ENCODE measurements at places on chromosomes 7 and 10.

GRCh38 chr7:137877027-137877675 lies 30.4 kb upstream of the DGKI start:
- DNase-seq, result no peak

- DNase-seq, result peak; percentile 34
These were observed 46.3 kb downstream of the MYOF start for GRCh38 chr10:93435621-93436397.

DNA sequence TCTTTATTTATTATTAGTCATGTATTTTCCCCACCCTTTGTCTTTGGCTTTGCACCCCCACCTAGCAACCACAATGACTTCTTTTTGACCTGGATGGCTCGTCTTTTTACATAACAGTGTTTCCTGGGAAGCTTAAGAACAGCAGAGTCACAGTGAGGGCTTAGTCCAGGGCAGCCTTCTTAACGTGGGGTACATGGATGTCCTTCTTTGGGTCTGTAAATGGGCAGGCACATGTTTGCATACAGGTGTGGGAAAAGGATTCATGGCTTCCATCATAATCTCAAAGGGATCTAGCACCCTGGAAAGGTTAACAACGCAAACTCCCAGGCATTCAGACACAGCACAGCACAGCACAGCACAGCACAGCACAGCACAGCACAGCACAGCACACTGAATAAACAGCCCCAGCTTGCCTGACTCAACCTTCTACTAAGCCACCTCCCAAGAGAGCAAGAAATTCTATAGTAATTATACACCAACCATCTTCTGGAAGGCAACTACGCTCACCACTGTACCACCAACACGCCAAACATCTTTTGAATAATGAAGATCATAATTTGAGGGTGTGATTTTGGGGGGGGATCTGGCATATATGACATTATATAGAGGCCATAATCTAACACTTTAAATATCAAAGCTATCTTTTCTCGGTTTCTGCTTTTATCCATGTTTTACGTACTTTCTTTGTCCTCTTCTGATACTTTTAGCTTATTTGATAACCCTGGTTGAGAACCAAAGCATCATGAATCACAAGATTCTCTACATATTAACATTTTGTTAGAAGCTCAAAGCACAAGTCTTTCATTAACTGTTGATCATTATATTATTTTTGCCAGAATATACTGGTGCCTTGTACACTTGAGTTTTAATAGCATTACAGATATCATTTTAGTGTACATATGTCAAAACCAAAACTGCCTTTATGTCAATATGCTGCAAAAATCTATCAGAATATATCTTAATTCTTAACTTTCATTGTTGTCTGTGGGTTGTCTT lies 177.2 kb upstream of the KLF14 start:
- DNase-seq, result no peak

- no peak for DNase-seq
These were observed 9.9 kb downstream of the ARHGAP22 start for GRCh38 chr10:48594803-48595538.

- DNase-seq, result peak; percentile 20
These were observed 138.9 kb downstream of the NOC3L start for GRCh38 chr10:94223702-94224370.

- no peak for DNase-seq
These were observed 5.9 kb upstream of the UTF1 start for GRCh38 chr10:133224076-133224475.

- no peak for DNase-seq
These were observed 77.8 kb downstream of the CUBN start for GRCh38 chr10:17051851-17052250.

DNA sequence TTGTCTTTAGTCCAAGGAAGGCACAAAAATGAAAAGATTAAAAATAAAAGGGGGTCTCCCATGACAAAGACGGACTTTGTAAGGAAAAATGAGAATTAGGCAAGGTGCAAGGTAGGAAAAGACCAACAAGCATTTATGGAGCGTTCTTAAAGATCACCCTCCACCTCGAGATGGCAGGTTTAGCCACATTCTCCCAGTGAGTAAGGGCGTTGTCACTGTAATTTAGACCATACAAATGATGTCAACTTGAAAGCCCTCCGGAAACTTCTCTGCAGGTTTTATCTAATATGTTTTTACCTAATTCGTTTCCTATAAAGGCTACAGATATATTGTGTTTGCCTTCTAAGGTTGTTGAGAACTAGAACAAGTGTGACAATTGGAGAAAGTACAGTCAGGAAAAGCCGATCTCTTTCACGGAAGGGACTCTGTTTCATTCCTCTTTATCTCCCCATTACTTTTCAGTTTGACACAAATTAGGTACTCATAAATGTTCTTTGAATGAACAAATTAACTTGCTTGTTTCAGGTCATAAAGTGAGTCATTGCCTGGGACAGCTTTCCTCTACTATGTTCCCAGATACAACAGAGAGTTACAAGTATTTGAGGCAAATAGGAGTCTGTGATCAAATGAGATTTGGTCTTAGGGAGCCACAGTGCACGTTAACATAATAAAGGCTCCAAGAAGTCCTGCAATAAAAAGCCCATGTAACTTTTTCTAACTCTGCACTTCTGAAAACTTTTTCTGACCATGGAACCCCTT lies 102.6 kb upstream of the HABP2 start:
- DNase-seq, result no peak

DNA sequence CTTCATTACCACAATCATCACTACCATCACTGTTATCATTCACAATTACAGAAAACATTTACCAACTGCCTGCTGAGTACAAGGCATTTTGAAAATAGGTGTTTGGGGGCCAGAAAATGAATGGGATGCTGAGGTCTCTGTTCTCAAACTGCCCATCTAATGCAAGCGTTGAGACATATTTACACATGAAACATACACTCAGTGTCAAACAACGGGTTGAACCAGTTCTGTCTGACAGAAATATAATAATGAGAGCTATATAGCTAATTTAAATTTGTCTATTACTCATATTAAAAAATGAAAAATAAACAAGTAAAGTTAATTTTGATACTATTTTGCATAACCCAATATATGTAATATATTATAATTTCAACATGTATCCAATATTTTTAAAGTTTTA lies 303.1 kb downstream of the KCNMA1 start:
- DNase-seq, result no peak

GRCh38 chr10:131027256-131027655 lies 284.3 kb downstream of the TCERG1L start:
- DNase-seq, result no peak

DNA sequence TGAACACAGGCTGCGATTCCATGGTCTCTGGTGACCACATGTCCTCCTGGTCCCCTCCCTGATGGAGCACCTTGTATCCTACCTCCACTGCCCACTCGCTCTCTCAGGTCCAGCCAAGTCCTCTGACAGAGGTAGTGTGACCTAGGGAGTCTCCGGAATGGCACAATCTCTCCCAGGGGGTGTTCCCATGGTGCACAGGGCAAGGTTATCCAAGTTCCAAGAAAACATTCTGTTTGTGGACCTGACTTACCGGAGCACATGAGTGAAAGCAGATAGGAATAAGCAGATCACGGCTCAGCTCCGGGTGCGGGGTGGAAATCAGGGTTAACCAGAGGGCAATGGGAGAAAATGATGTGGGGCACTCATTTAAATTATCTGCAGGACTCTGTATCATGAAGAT lies 45.8 kb upstream of the INSIG1 start:
- no peak for DNase-seq

GRCh38 chr7:159210581-159211235 lies 66.0 kb upstream of the VIPR2 start:
- DNase-seq, result no peak

- no peak for DNase-seq
These were observed 319.9 kb downstream of the DPP6 start for GRCh38 chr7:154372011-154372601.

DNA sequence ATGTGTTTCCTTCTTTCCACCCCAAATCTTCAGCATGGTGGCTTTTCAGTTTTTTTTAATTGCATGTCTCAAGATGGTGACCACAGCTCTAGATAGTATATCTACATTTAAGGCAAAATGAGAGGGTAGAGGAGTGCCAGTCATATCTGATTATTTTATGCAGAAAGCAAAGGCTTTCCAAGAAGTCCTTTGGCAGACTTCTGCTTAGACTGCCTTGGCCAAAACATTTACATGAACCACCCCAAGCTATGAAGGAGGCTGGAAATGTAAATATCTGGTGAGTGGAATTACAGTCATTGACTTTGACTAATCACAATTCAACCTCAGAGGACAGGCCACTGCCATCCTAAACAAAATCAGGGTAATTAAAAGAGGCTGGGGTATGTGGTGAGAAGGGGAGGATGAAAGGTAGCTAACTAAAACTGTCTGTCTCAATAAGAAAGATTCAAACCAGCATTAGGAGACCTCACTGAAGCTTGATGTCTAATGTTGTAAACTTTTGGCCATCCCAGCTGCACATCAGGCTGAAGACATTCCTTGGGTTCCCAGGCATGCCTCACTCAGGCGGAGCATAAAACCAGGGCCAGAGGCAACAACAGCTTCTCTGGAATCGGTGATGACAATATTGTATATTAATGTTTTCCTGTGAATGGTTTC lies 53.4 kb downstream of the PPP1R3C start:
- peak; percentile 86 for DNase-seq

- DNase-seq, result no peak
These were observed 5.7 kb downstream of the PPIF start for GRCh38 chr10:79353000-79353406.

GRCh38 chr7:95845007-95845406 lies 72.7 kb downstream of the DYNC1I1 start:
- no peak for DNase-seq

GRCh38 chr10:86366033-86366901 lies at the start of gene GRID1:
Gene GRID1, minus strand, starts transcription at chr10:86366795.
- peak; percentile 66 for DNase-seq

- no peak for DNase-seq
These were observed 58.8 kb downstream of the CREM start for GRCh38 chr10:35185260-35186034.

- DNase-seq, result no peak
These were observed 1047.8 kb downstream of the NRG3 start for GRCh38 chr10:82922755-82923154.

- no peak for DNase-seq
These were observed 41.2 kb downstream of the PAX2 start for GRCh38 chr10:100786591-100786990.

GRCh38 chr10:29692121-29692539 lies 57.4 kb upstream of the SVIL start:
- no peak for DNase-seq

- no peak for DNase-seq
These were observed 24.8 kb upstream of the ZNF735 start for GRCh38 chr7:64182036-64182790.

GRCh38 chr7:134343796-134344195 lies 27.1 kb upstream of the SLC35B4 start:
- DNase-seq, result no peak

DNA sequence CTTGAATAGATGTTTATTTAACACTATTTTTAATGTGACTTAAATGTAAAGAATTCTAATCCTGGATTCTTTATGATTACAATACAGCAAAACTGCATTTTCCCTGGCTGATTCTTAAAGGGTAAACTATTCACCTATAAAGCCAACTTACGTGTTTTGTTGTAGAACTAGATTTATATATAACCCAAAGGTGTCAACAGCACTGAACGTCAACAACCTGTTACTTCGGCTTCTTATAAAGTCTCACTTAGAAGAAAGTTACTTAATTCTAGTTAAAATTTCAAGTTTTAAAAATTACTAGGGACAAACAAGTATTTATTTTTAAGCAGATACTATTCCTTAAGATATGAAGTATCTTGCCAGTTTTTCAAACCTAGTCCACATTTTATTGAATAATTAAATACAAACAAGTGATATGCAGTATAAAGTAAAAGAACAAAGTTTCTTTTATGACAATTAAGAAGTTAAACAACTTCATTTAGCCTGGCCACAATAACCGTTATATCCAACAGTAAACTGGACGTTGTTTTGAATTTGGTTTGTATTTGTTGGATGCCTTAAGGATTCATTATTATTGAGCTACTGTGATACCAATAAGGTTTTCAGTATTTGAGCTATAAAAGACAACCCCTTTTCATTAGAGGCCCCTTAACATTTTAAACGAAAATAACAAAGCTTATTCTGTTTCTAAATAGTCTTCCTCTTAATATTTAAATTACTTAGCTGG lies 83.1 kb downstream of the SNX10 start:
- no peak for DNase-seq

DNA sequence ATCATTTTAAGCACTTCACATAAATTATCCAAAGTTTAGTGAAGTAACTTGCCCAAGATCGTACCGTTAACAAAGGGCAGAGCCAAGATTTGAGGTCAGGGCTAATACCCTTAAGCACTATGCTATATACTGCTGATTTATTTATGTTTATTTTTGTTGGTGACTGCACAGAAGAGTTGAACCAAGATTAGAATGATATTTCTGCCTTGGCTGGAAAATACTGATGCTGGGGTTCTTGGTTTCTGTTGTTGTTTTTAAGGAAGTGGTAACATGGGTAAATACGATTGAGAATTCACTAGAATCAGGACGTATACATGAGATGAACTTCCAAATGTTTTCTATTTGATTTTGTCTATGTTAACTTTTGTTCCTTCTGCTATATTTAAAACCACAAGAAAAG lies 9.3 kb downstream of the ADD3 start:
- no peak for DNase-seq

DNA sequence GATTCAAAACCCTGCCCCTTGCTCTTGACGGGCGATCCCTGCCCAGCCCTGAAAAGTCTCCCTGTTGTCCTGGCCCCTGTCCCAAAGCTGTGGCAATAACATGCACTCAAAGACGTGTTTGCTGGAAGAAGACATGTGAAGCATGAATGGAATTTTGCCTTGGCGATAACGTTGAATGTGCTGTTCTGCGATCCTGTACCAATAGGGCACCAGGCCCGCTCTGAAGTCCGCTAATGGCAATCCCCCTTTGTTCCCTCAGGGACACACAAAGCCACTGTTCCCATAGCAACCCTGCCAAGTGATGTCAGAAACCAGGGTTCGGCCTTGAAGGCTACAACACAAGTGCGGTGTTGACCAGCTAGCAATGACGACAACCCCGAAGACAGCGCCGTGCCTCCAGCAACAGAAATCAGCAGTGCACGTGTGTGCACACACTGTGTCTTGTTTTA lies 284.6 kb downstream of the KLF6 start:
- DNase-seq, result peak; percentile 94

DNA sequence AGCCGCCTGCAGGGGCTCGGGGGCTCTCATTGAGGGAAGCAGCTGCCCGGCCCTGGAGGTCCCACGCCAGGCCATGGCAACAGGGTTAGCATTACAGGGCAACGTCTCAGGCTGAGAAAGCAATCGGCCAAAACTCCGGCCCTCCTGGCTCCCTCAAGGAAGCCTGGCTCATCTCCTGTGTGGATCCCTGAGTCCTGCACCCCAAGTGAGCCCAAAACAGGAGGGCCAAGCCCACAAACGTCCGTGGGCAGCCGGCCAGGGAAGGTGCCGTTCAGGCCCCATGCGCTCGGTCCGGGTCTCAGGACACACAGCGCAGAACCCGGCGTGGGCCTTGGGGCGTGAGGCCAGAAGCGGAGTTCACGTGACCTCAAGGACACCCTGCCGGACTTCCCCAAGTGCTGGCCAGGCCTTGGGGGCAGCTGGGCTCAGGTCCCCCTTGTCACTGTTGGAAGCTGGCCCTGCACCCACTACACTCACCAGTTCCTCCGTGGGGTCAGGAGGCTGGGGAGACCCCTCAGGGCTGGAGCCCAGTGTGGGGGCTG lies 8.0 kb upstream of the PWWP2B start:
- DNase-seq, result peak; percentile 47

Data from AG20443 (cell line).